Stimulated activated CD4-positive, alpha-beta T cell treated with anti-CD3 and anti-CD28 coated beads, TNF-alpha, amount 100 ng/mL, for 48 hours (primary cell): ENCODE measurements at places on chromosomes 4 and X.

DNA sequence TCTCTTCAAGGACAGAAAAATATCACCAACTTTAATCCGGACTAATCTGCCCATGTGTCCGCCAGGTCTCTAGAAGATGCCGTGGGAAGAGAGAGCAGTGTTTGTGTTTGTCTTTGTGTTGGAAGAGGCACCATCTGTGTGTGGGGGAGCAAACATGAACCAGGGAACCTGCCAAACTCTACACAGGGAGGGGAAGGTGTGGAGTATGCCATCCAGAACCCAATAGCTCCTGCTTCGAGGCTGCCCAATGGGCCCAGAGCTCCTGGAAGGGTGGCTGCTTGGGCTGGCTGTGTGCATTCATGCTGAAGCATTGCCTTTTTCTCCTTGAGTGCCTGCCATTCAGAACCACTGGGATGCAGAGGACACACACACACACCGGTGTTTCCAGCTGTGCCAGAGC, 536.2 kb downstream of the MID1IP1 start:
- DNase-seq, result no peak

- no peak for DNase-seq
Measured at GRCh38 chr4:175109933-175110332, 191.8 kb downstream of the ADAM29 start.

- DNase-seq, result no peak
Measured at GRCh38 chrX:139563251-139563650, 32.7 kb downstream of the F9 start.

- no peak for DNase-seq
Measured at GRCh38 chr4:40419231-40419912, 84.2 kb downstream of the CHRNA9 start.

GRCh38 chr4:164203476-164203875, 550.5 kb upstream of the SMIM31 start:
- DNase-seq, result no peak

DNA sequence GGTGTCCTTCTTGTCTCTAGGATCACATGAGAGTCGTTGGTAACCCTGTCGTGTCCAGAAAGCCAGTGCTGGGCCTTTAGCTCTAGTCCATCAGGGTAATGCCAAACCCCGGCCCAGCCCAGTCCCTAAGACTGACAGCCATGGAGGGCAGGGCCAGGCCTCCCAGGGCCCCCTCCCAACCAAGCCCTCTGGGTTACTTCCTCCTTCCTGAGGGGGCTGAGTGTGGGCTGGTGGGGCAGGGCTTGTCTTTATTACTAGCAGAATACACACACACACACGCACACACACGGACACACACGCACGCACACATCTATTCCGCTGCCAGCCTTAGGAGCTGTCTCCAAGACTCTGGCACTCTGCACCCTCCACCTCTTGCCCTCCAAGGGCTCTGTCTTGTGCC, 35.6 kb upstream of the CDKN2AIP start:
- DNase-seq, result no peak

DNA sequence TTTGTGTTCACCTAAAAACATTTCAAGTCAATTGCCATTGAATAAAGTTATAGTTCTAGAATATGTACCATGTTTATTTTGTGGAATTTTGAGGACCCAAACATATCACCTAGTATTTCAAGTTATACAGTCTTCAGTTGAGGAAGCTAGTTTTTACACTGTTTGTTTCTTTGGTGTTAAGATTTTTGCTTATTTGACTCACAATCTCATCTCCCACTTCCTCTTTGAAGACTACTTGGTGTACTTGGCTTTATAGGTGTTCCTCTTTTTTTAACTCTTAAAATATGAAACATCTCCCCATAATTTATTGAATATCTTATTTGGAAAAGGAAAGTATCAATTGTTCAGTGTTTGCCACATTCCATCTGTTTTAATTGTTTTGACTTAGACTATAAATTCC, 675.4 kb downstream of the RAPGEF2 start:
- no peak for DNase-seq

DNA sequence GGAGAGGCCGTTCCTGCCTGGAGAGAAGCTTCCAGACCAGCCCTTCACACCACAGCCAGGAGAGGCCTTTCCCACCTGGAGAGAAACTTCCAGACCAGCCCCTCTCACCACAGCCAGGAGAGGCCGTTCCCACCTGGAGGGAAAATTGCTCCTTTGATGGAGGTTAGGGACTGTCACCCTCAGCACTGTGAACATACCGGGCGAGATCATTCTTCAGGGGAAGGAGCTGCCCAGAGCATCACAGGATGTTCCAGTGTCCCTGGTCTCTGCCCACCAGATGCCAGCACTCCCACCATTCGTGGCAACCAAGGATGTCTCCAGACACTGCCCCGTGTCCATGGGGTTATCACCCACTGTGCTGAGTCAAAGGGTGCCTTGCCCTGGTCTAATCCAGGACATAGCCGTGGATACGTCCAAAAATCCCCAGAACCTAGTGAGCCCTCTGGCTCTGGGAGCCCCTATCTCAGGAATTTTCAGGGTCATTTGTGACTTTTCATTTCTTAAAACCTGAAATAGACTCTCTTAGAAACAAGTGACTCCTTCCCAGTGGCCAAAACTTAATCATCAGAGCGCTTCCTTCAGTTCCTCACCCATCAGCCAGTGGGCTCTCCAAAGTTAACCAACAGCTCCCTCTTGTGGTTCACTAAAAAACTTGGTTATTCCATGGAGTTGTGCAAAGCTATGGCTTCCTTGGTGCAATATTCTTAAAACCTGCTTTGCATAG, 80.2 kb downstream of the CRMP1 start:
- DNase-seq, result no peak

DNA sequence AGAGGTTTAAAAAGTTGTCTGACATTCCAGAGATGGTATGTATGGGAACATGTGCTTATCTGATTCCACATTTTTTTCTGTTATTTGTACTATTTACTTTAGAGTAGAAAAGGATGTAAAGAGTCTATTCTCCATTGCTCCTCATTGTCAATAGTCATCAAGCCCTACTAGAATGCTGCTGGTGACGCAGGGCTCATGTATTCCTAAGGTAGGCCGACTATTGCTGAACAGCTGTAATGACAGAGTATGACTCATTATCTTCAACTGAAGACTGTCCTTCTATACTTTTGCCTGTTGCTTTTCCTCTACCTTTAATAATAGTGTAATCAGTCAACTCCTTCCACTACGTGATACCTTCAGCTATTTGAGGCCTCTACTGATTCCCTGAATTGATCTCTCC, 509.1 kb upstream of the NR3C2 start:
- DNase-seq, result no peak

GRCh38 chrX:140163371-140164159, 198.2 kb upstream of the CXorf66 start:
- no peak for DNase-seq

- no peak for DNase-seq
Measured at GRCh38 chr4:38751341-38752010, 31.3 kb downstream of the TLR10 start.

DNA sequence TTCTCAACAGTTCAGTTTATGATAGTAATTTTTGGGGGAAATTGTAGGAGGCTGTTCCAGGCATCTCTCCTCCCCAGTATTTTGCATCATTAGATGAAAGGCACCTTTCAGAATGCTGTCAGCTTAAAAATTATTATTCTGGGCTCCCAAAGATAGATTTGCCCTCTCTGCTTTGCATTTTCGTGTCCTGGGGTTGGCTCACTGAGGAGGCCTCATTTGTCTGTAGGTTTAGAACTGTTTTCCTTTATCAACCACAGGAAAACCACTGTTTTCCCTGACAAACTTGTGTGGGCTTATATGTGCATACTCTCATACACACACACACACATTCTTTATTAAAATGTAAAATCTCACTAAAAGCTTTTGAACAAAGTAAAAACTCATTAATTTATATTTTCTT, 197.2 kb upstream of the VCX3A start:
- DNase-seq, result no peak

DNA sequence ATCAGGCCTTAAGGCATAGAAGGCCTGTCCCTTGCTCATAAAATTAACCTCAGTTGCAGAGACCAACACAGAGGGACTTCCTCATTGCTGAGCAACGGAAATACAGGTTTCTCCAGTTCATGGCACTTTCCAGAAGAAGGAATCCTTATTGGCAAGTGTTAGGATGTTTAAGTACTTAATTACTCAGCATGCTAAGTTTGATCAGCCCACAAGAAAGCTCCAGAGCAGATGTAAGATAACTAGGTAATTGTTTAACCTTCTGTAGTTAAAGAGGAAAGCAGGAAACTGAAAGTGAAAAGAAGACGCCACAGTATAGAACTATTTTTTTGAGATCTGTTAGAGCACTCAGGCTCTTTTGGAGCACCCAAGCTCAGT, 33.5 kb downstream of the SMS start:
- no peak for DNase-seq

GRCh38 chr4:168485156-168485910, 5.0 kb upstream of the DDX60L start:
- DNase-seq, result no peak

GRCh38 chr4:94431388-94431787, 20.4 kb upstream of the PDLIM5 start:
- no peak for DNase-seq

GRCh38 chr4:19936476-19936875, 315.2 kb upstream of the SLIT2 start:
- DNase-seq, result no peak

DNA sequence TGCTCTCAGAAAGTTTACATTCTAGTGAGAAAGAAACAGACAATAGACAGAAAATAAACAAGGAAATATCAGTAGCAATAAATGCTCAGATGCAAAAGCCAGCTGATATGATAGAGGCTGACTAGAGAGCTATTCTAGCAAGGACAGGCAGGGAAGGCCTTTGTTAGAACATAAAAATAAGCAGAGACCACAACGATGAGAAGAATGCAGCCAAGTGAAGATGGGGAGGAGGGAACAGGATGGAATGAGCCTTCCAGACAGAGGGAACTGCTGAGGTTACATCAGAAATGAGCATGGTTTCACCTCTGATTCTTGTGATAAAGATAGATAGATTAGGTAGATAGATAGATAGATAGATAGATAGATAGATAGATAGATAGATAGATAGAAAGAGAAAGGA, 7.6 kb upstream of the SOWAHB start:
- no peak for DNase-seq

DNA sequence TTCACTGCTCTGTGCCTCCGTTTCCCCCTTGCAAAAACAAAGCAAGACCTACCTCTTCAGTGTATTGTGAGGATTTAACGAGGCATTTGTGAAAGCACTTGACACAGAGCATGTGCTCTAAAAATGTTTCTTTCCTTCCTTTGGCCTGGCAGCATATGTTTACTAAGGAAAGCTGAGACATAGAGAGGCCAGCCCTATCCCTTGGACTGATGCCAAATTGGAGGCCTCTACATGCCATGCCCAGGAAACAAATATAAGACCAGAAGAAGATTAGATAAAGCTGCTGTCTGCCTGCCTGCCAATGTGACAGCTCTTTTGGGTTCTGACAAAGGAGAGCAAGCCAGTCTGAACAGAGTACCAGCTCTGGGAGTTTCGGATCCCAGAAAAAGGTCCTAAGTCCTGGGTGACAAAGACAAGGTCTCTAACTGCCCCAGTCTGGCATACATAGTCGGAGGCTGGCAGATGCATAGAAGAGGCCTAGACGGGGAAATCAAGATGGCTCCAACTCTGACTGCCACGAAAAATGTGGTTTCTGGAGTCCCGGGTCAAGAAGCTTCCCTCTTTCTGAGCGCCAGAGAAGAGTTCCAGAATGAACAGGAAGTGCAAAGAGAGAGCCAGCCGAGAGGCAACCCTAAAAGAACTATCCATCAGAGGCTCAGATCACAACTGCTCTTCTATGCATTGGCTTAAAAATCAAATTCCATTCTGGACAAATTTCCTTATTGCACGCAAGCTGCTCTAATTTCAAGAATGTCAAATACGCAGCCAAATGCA, 25.8 kb downstream of the OTUD6A start:
- no peak for DNase-seq

DNA sequence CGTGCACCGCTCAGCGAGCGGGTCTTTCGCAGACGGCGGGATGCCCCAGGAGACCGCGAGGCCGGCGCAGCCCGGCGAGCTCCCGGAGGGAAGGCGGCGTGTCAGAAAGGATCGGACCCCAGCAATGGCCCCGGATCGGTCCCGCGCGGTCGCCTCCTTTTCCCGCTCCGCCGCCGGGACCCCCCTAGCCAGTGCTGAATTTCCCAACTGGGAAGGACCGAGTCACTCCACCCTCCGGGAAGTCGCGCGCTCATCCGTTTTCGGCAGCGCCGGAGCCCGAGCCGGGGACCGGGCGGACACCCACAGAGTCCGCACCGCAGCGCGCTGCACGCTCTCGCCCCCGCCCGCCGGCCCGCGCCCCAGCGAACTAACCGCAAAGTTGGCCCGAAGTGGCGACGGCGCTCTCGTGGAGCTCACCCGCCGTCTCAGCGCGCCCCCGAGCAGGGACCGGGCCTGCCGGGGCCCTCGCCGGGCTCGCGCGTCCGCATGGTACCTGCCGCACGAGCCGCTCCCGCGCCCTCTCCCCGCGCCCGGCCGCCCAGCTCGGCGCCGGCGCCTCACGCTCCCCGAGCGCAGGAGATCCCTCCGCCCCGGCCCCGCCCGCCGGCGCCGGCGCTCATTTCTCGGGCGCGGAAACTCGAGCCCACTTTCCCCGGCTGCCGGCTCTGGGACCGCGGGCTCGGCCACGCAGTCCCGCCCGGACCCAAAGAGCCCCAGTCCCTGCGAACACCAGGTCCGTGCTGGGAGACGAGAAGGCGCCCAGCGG, at the start of gene FAT1:
FAT1 (minus strand) TSS at position 565 of the 766 bp plus-strand sequence. CDS start 14,029 bp downstream, outside the sequence.
- no peak for DNase-seq

DNA sequence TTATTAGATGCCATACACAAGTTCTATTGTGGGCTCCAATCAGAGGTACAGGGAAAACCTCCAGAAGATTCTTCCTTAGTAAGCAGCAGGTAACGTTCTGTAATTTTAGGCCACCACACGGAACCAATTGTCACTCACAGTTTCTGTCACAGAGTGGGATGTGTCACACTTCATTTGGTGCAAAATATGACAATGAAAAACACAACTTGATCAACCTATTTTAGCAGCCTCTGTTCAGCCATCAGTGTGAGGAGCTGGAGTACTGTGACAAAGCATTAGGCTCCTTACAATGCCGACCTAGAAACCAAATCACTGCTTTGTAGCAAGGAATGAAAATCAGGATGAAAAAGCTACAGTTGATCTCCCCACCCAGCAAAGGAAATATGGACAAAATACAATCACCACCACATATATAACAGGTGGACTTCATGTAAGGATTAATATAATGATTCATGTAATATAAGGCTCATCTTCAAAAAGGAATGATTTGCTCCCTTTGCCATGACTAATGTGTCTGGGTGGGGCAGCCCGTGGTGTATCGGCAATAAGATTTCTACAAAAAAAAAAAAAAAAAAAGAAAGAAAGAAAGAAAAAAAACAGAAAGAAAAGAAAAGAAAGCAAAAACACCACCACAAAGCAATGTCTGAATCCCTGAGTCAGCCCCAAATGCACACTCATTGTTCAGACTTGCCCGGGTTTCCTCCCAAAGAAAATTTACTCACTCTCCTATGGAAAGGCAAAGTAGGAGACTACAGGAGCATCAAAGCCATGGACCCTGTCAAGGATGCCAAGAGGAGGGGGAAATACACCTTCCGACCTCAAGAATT, 36.0 kb downstream of the SLC9A7 start:
- DNase-seq, result no peak

GRCh38 chr4:168449719-168450452, 30.4 kb downstream of the DDX60L start:
- peak; percentile 7 for DNase-seq
